ENCODE measurements at places on chromosomes 11 and 22.

GRCh38 chr11:120324932-120325810, at the start of gene TLCD5:
Gene TLCD5, plus strand, starts transcription at chr11:120325299. Its CDS starts 2,143 bp downstream, at chr11:120327442.
- no peak for DNase-seq

DNA sequence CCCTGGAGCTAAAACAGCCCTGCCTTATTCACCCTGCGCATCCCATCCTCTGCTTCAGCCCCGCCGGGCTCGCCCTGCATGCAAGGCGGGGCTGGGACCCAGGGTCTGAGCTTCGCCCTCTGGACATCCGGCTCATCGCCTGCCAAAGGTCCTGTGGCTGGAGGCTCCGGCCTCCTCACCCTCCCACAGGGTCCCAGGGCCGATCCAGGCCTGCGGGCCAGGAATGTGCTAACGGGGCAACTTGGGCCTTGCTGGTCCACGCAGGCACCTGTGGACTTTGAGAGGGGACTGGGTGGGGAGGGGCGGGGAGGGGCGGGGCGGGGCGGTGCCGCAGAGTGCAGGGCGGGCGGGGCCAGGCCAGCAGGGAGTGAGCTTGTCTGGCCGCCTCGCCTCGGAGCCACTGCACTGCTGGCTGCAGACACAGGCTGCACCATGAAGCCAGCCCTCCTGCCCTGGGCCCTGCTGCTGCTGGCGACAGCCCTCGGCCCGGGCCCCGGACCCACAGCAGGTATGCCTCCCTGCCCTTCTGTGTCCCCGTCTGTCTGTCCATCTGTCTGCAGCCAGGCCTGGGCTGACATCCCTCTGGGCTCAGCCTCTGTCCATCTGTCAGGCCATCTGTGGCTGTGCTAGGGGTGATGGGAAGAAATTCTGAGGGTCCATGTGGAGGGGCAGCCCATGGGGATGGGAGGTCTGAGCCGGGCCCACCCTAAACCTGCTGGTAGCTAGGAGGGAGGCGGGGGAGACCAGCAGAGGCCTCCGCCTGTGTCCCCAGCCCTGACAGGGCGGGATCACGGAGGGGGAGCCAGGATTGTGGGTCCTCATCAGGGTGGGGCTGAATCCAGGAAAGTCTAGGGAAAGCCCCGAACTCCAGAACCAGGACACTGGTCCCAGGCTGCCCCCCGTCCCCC, at the start of gene SUSD2:
Gene SUSD2, plus strand, starts transcription at position 400 of the 908 bp plus-strand sequence. Its CDS starts 33 bp downstream, at position 433.
- DNase-seq, result no peak

- DNase-seq, result no peak
These were observed 350.2 kb downstream of the TTC28 start for GRCh38 chr22:28329186-28330073.

DNA sequence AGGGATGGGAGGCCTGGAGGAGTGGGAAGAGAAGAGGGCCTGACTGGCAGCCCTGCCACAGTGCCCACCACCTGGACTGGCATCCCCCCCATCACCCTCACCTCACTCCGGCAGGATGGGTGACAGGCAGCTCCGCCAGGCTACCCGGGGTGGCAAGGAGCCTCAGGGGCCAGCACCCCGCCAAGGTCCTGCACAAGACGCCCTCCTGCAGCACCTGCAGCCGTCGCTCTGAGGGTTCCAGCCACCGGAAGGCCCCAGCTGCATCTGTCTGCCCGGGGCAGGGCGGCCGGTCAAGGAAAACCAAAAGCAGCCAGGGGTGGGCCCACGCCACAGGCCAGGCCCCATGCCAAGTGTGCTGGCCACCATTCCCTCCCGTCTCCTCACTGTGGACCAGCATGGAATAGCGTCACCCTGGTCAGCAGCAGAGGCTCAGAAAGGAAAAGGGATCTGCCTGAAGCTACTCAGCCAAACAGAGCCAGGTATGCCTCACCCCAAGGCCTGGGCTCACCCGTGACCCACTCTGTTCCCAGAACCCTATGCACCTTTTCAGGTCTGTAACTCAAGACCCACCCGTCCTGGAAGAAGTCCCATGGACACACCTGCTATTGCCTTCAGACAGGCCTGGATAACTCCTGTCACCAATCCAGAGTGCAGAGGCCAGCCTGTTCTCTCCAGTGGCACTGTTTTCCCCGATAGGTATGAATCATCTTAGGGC, 7.0 kb downstream of the RHBDD3 start:
- DNase-seq, result no peak

DNA sequence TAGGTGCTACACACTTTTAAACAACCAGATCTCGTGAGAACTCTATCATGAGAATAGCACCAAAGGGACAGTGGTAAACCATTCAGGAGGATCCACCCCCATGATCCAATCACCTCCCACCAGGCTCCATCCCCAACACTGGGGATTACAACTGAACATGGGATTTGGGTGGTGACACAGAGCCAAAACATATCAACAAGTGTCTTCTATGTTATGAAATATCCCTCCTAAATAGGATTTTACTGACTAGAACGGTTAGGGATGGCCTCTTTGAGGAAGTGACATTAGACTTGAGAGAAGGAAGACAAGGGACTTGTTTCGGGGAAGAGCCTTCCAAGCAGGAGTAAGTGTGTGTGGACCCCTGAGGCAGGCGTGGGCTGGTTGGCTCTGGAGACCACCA, 11.9 kb upstream of the MRPL11 start:
- DNase-seq, result no peak

GRCh38 chr11:134742224-134742612, 330.2 kb upstream of the B3GAT1 start:
- DNase-seq, result no peak

- DNase-seq, result no peak
These were observed 274.0 kb downstream of the BRD1 start for GRCh38 chr22:49553518-49554295.

GRCh38 chr22:40009292-40009774, 14.6 kb downstream of the FAM83F start:
- no peak for DNase-seq

DNA sequence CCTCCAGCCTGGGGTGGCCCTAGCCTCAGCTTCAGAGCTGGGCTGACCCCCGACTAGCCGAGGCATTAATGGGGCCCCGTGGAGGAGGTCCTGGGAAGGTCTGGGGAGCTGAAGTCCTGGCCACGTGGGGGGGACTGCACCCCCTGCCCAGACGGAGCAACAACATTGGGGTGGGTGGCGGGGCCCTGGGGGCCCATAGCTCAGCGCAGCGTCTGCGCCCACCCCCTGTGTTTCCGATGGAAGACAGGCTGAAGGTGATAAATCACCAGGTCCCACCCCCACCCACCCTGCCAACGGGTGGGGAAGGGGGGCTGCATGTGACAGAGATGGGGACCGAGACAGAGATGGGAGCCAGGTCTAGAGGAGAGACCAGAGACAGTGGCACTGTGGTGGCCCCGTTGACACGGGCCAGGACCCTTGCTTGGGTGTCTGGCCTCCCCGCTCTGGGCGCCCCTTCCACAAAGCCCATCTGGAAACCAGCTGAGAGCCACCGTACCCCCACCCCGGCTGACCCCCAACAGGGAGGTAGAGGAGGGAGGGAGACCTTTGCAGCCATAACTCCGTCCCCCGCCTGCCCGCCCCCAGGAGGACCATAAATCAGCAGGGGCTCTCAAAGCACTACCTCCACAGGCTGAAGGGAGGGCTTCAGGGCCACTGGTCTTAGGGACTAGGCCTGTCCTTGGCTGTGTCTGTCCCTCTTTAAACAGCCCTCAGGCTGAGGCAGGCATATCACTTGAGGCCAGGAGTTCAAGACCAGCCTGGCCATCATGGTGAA, 8.2 kb downstream of the GP1BB start:
- no peak for DNase-seq

DNA sequence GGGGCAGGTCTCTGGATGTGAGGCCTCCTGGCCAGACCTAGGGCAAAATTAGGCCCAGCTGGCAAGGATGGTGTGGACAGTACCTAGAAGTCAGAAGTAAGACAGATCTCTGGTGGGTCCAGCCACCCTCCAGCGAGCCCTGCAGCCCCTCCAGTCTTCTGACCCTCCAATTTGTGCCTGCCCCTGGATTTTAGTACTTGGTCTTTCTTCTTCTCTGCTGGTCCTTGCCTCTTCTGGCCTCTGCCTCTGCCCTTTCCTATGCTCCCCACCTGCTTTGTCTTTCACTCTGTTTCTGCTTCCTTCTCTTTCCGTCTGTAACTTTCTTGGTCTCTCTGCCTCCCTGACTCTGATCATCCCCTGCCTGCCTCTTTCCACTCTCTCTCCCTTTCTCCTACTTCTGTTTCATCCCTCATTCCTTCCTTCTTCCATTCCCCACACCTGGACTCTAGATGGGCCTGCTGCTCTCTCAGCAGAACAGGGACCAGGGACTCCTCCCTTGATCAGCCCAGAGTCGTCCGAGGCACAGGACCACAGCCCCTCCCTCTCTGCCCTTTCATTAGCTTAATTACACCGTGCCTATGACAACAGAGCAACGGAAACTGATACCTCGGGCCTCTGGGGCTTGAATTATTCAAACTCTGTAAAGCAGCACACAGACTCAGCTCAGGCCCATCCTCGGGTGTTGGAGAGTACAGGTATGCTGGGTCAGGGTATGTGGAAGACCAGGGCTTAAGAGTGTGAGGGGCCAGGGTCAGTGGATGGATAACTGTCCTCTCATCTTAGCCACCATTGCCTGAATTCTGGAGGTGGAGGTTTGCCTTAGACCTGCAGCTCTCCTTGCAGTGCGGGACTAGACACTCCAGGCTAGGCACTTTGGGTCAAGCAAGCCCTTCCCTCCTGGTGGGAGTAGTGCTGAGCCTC, at the start of gene CHRNA10:
Gene CHRNA10, minus strand, starts transcription at position 51 of the 921 bp plus-strand sequence. CDS start 72 bp downstream, outside the sequence.
- no peak for DNase-seq

- no peak for DNase-seq
These were observed 53.4 kb downstream of the GRAMD1B start for GRCh38 chr11:123483466-123483865.

- DNase-seq, result no peak
These were observed 1.4 kb upstream of the KCNQ1OT1 start for GRCh38 chr11:2701230-2701629.

GRCh38 chr22:17796695-17797094, 22.4 kb upstream of the BID start:
- no peak for DNase-seq

GRCh38 chr11:112255067-112255720, 5.5 kb downstream of the PLET1 start:
- no peak for DNase-seq

- no peak for DNase-seq
These were observed 150.8 kb upstream of the TIMP3 start for GRCh38 chr22:32650553-32651345.

DNA sequence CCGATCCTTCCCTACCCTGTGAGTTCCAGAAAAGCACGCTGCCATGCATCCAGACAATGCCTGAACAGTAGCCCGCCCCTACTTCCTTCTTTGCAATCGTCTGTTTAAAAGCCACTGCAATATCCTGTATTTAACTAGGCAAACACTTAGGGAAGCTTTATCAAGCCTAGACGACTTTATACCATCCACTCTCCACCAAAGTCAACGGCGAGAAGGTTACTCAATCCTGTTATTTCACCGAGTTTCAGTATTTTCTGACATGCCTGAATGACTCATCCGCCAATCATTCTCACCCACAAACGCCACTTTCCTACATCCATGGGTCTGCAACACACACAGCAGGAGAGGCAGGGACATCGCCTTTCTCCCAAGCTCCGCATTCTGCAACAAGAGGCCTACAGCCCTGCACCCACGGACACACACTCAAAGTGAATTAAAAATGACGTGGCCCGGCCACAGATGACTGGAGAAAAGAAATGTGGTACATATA, 9.3 kb downstream of the CELSR1 start:
- DNase-seq, result no peak

GRCh38 chr11:57567515-57568329, at the start of gene UBE2L6:
Gene UBE2L6, minus strand, starts transcription at chr11:57567672. Its CDS starts 61 bp downstream, at chr11:57567611.
- peak; percentile 37 for DNase-seq

DNA sequence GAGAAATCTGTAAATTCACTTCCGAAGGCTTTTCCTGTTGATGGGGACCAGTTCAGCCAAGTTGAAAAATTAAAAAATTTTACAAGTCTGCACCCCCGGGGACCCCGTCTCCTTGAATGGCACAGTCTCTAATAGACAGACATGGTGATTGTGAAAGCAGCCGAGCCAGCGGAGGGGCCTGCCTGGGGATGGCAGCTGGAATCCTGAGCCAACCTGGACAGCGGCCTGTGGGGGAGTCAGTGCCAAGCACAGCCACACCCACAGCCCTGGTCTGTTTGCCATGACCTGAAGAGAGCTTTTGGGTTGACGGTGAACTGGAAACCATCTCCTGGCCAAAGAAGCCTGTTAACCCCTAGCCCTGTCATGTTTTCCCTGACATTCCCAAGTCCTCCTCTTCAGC, 64.7 kb downstream of the PARVG start:
- no peak for DNase-seq

GRCh38 chr11:129917231-129917630, 21.9 kb upstream of the NFRKB start:
- DNase-seq, result no peak

- DNase-seq, result no peak
These were observed 390.0 kb downstream of the NTM start for GRCh38 chr11:131760091-131761061.

DNA sequence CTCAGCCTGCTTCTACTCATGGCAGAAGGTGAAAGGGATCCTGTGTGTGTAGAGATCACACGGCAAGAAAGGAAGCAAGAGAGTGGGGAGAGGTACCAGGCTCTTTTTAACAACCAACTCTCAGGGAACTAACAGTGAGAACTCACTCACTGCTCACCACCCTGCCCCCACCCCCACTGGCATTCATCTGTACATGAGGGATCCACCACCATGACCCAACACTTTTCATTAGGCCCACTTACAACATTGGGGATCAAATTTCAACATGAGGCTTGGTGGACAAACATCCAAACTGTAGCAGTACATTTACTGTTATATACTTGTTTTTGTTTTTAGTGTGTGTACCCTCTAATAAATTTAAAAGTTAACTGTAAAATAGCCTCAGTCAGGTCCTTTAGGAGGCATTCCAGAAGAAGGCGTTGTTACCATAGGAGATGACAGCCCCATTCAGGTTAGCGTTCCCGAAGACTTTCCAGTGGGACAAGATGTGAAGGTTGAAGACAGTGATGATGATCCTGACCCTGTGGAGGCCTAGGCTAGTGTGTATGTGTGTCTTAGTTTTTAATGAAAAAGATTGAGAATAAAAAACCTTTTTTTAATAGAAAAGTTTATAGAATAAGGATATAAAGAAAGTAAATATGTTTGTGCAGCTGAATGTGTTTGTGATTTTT, 11.3 kb downstream of the CUL5 start:
- no peak for DNase-seq

DNA sequence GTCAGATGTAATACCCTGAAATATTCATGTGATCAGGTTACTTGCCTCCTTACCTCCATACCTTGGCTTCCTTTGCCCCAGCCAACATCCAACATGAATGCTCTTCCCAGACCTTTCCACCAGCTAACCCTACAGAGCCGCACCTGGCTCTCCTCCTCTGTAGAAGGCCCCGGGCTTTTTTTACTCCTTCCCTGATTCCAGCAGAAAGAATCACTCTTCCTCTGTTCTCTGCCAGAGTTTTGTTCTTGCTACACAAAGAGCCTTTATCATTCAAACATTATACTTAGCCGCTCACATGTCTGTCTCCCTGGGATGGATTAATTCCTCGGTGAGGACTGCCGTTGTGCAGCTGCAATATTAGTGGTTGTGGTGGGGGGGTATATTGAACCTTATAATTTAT, 116.8 kb upstream of the GRAMD1B start:
- no peak for DNase-seq

Measured in NCI-H2107 (cell line).